ENCODE measurements at places on chromosomes 12 and 14. TPM values are rescaled to one million over a fixed set of nuclear protein-coding genes. Genes with fewer than 3 reads are reported as not detected.

Gene LYZ
- not detected for total RNA-seq

GRCh38 chr12:131114942-131115584 lies 161.4 kb downstream of the ADGRD1 start:
- no peak for DNase-seq

- no peak for DNase-seq
Observed at GRCh38 chr12:5633106-5633505, 201.2 kb downstream of the NTF3 start.

GRCh38 chr12:7433276-7433822 lies 10.6 kb downstream of the CD163L1 start:
- DNase-seq, result no peak

Gene CD27
- 44.9 TPM for total RNA-seq

- peak; percentile 43 for DNase-seq
Observed at GRCh38 chr12:28130625-28131598, 59.3 kb upstream of the CCDC91 start.

DNA sequence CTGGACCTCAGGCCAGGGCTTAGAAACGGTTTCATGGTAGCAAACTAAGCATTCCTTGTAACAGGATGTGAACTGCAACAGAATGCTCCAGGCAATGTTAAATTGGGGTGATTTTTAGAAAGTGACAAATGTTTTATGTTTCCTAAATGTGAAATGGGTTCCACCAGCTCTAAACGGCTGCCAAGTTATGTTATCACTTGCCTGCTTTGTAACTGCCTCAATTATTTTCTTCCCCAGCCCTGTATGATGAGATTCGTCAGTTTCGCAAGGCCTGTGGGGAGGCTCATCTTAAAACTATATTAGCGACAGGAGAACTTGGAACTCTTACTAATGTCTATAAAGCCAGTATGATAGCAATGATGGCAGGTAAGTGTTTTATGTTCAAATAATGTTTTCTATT lies 70.9 kb downstream of the DERA start:
- DNase-seq, result no peak

DNA sequence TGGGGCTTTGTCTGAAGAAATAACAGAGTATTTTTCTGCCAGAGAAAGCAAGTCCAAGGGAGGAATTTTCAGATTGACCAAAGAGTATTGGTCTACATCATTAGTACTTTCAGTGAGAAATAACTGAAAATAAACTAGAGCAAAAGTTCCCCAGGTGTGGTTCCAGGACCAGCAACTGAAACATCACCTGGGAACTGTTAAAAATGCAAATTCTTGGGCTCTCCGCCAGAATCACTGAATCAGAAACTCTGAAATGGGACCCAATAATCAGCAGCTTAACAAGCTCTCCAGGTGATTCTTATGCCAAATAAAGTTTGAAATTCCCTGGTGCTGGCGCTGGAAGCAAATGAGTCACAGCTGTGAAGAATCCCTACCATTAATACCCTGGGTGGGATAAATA lies 52.1 kb downstream of the EIF2S3B start:
- no peak for DNase-seq

GRCh38 chr14:45252366-45253069 lies 484 bp downstream of the MIS18BP1 start:
- DNase-seq, result peak; percentile 48

- peak; percentile 43 for DNase-seq
Observed at GRCh38 chr12:127381043-127381668, 885.8 kb upstream of the TMEM132C start.

DNA sequence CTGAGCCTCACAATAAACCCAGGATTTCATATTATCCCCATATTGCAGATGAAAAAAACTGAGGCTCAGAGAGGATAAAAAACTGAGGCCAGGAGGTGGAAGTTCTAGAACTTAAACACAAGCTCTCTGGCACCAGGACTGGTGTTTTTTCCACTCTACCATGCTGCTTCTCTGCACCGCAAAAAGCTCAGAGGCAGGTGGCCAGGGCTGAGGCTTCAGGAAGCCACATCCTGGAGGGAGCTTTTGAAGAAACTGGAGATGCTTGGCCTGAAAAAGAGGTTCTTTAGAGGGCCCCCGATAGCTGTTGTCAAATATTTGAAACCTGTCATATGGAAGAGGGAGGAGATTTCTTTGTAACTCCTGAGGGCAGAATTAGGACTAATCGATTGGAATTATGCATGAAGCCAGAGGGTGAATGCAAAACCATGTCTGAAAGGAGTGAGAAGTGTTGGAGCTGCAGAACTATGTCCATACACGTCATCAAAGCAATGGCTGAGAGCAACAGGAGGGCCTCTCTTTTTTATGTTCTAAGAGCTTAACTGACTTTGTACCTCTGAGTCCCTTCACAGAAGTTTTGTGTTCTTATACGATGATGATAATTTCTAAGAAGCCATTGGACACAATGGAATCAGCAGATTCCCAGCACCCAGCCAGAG lies 448.6 kb downstream of the FUT8 start:
- peak; percentile 83 for DNase-seq

GRCh38 chr14:92529903-92530302 lies 16.3 kb downstream of the RIN3 start:
- DNase-seq, result no peak

Gene SLC6A12
- total RNA-seq, result not detected

DNA sequence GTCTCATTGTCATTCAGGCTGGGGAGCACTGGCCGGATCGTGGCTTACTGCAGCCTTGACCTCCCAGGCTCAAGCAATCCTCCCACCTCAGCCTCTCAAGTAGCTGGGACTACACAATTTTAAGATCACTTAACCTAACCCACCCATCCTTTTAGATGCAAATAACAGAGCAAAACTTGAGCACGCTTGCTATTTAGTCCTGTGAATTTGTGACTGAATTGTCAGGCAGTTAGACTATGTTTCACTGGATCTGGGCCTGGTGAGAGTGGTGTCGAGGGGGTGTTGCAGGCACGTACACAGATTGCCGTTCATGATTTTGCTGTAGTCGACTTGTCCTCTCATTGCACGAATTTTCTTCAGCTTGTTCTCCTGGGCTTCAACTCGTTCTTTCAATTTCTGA lies 38.2 kb downstream of the ZFYVE21 start:
- DNase-seq, result no peak
